ENCODE measurements at places on chromosomes 7 and 10. TPM values are rescaled to one million over a fixed set of nuclear protein-coding genes. Genes with fewer than 3 reads are reported as not detected.

Gene SLC39A12
- not detected for total RNA-seq

Gene CYP17A1
- not detected for total RNA-seq

Gene GPC2
- total RNA-seq: 7.6 TPM

DNA sequence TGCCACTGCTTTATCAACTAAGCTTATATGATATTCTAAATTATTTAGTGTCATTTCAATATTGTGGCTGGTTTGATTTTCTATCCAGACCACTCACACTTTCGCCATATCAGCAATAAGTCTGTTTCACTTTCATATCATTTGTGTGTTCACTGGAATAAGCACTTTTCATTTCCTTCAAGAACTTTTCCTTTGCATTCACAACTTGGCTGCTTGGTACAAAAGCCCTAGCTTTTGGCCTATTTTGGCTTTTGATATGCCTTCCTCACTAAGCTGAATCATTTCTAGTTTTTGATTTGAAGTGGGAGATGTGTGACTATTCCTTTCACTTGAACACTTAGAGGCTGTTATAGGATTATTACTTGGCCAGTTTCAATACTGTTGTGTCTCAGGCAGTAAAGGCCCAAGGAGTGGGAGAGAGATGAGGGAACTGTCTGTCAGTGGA, 120.9 kb upstream of the NAMPT start:
- no peak for DNase-seq

- no peak for DNase-seq
Observed at GRCh38 chr10:57362811-57363210, 904.9 kb downstream of the IPMK start.

- DNase-seq: no peak
Observed at GRCh38 chr10:100009283-100009792, 409 bp downstream of the DNMBP start.

- no peak for DNase-seq
Observed at GRCh38 chr7:85023916-85024315, 162.9 kb downstream of the SEMA3D start.

- no peak for DNase-seq
Observed at GRCh38 chr7:117395743-117396142, 31.6 kb downstream of the ASZ1 start.

GRCh38 chr7:47335557-47336471, 246.1 kb downstream of the TNS3 start:
- DNase-seq: peak; percentile 57

- peak; percentile 40 for DNase-seq
Observed at GRCh38 chr10:28677888-28678686, 766 bp downstream of the BAMBI start.

- no peak for DNase-seq
Observed at GRCh38 chr10:82564353-82565196, 689.6 kb downstream of the NRG3 start.

DNA sequence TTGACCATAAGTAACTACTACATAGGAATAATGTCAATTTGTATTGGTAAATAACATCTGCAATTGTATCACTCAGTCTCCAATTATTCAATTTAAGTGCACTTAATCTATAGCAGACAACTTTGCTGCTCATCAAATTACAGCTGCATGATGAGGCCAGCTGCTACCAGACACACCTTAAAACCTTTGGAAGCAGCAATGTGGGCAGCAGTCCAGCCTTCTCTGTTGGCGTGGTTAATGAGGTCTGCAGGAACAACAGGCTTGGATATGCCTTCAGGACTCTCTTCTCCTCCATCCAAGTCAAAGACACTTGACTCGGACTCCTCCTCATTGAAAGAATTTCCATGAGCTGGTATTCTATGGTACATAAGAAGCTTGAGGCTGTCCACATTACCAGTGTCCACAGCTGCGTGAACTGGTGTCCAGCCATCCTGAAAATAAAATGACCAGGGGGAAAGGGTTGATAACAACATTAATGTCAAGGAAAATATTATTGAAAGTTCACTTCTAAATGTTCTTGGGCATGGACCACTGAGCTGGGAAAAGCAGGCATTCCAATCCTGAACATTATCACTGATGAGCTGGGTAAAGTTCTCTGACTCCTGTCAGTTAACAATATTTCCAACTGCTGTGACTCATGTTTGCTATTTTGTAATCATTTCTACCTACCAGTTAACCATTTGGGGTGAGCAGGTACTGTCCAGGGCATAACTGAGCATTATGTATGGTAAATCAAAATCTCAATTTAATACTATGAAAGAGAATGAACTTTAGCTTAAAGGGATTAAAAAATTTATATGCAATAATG, 95.7 kb downstream of the CTTNBP2 start:
- DNase-seq: no peak

GRCh38 chr7:151752816-151753595, 123.9 kb downstream of the PRKAG2 start:
- DNase-seq: peak; percentile 25

All from astrocyte (in vitro differentiated cells and primary cell).